ENCODE measurements at places on chromosomes 1 and 21.

- DNase-seq, result no peak
These were observed 33.9 kb upstream of the TSNAX start for GRCh38 chr1:231494439-231495110.

GRCh38 chr1:179925922-179926849 lies 28.4 kb upstream of the CEP350 start:
- DNase-seq, result peak; percentile 9

DNA sequence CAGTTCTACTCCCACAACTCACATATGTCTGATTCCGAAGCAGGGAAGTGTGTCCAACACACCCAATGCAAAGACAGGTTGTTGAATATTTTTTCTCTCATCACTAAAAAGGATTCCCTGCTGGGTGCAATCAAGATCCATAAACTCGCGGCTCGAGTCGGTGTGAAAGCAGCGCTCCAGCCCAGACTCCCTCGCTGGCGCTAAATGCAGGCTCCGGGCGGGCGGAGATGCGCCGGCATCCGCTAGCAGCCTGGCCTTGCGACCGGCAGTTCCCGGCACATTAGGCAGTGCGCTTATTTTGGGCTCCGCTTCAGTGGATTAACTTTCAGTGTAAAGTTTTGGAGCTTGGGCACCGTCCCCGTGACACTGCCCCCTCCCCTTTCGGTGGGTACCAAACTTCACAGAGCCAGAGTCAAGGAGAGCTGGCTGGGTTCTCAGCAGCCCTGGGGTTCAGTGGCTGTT lies 87.7 kb upstream of the POU3F1 start:
- DNase-seq, result no peak

DNA sequence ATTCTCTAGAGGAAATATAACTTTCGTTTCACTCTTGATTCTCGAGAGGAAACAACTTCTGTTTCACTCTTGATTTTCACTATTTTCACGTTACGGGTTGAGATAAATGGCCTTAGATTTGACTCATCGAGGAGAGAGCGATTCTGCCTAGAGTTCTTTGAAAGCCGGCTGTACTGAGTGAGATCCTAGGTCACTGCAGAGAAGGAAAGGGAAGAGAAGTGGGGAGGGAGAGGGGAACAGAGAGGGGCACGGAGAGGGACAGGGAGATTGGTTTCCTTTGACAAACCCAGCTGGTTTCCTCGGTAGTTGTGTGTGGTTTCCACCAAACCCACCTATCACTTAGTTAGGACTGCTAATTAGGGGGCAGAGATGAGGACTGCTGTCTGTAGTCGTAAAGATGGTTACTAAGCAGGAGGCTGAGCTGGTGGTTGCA lies 21.6 kb upstream of the GPR137B start:
- no peak for DNase-seq

GRCh38 chr1:232143315-232143886 lies 486.5 kb downstream of the SIPA1L2 start:
- DNase-seq, result no peak

GRCh38 chr1:85060038-85060437 lies 11.7 kb upstream of the MCOLN3 start:
- DNase-seq, result no peak

DNA sequence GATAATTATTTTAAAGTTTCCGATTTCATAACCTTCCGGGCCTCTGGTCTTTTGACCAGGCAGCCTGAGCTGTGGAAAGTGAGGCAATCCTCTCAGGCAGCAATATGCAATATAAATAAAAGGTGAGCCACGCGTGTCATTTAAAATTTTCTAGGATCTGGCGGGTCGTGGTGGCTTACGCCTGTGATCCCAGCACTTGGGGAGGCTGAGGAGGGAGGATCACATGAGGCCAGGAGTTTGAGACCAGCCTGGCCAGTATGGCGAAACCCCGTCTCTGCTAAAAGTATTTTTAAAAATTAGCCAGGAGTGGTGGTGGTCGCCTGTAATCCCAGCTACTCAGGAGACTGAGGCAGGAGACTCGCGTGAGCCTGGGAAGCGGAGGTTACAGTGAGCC lies 546 bp upstream of the ZNF695 start:
- no peak for DNase-seq

DNA sequence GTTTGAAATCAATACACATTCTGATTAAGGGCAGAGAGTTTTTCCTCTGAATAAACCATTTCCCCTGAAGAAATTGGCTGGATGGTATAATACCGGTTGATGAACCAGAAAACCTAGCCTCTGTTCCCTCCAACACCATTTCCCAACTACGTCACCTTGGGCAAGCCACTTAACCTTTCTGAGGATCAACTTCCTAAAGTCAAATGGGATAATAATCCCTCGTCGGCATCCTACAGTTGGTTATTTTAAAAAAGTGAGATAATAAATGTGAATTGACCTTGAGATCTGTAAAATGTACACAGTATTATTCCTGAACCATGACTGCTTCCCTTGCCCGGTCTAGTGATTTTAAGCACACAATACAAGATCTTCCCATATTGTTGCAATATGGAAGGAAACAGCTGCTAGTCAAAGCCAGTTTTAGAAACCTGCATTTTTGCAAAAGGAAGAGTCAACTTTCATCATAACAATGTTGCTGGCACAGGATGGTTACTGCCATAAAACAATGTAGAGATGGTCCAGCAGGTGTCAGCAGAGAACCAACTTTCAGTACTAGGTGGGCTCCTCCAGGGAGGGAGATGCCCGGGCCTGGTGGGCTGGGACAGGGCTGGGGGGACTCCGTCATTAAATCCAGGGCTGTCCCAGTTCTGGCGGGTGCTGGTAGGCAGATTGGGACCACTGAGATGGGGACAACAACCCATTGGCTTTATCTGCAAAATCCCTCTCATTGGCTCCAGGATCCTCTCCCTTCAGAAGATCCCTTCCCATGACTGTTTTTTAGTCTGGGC lies 5.2 kb upstream of the HLX start:
- DNase-seq, result peak; percentile 65

DNA sequence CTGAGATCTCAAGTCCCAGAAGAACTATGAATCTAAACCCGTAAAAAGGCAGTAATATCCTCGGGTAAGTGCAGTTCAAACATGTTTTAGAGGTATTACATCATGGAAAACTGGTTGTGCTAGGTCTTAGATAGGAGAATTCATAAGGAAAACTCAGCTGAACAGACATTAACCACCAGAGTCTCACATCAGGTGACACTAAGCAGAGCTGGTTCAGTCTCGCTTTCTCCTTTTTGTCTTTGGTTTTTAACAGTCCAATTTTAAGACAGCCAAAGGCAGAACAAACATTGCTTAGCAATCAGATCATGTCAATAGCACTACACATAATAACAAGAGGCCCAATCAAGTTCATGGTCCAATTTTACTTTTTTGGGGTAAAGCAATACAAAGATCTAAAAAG lies 63.1 kb upstream of the MUTYH start:
- DNase-seq, result peak; percentile 23
